ENCODE measurements at places on chromosomes 2 and 18.

- H3K27ac ChIP-seq: no peak overlapping the region
- no peak overlapping the region for H3K4me3 ChIP-seq
- peaks cover 8% of the 10 kb centered on the region for H3K36me3 ChIP-seq
- no peaks in the 10 kb centered on the region for H3K27me3 ChIP-seq
- H3K4me1 ChIP-seq: peaks cover 10% of the 10 kb centered on the region
These were observed 142.6 kb downstream of the MGAT5 start for GRCh38 chr2:134396493-134396892.

GRCh38 chr2:189876271-189876670, 92.0 kb downstream of the PMS1 start:
- DNase-seq: no peak
- no peak overlapping the region for H3K4me3 ChIP-seq
- no peaks in the 10 kb centered on the region for H3K27me3 ChIP-seq
- H3K27ac ChIP-seq: no peak overlapping the region
- H3K36me3 ChIP-seq: peaks cover 37% of the 10 kb centered on the region

GRCh38 chr18:28485210-28485801, 308.4 kb upstream of the CDH2 start:
- no peak for DNase-seq
- H3K27ac ChIP-seq: no peak overlapping the region
- H3K4me3 ChIP-seq: no peak overlapping the region
- no peaks in the 10 kb centered on the region for H3K36me3 ChIP-seq
- no peaks in the 10 kb centered on the region for H3K27me3 ChIP-seq

DNA sequence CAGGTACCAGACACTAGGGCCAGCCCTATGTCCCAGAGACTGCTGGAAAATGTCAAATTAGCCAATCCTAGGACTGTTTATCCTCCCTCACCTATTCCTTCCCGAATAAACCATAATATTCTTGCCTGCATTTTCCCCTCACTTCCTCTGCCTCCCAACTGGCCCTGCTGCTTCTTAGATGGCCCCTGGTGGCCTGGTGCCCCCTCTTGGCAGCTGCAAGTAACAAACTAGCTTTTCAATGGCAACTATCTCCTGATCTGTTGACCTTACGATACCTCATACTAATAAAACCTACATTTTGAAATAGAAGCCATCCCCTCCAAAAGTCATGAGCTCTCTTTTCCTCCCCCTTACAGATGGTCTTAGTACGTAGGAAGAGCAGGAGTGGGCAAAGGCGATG, 132.0 kb downstream of the ALPK2 start:
- H3K4me1 ChIP-seq: peaks cover 36% of the 10 kb centered on the region
- peaks cover 24% of the 10 kb centered on the region for H3K27me3 ChIP-seq
- no peak overlapping the region for H3K27ac ChIP-seq
- no peaks in the 10 kb centered on the region for H3K36me3 ChIP-seq
- H3K4me3 ChIP-seq: no peak overlapping the region
- no peak for DNase-seq

DNA sequence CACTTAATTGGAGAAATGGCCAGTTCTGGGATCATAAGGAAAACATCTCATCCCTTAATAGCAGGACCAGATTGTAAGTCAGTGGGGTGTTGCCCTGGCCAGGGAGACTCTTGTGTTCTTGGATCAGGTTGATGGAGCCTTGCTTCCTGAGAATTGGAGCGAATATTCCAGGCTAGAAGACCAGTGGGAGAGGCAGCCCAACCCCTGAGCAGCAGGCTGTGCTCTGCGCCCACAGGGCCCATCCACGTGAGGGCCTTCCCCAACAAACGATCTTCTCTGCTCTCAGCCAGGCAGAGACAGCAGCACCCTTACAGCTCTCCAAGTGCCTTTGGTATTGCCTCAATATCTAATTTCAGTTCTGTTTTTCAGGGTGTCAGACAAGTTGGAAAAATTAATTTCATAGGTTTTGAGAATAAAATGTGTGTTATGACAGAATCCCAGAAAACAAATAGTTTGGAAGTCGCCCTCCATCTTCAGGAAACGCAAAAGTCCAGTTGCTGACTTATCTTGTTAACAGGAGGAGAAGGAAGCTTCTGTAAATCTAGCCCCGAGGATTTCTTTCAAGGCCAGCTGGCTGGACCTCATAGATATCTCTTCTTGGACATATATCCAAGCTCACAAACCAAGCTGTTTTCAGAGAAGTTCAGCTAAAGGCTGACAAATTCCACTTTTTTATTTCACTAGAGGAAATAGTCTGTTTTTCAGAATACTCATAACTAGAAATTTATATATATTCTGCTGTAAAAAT, 105.5 kb downstream of the COPS8 start:
- H3K27ac ChIP-seq: no peak overlapping the region
- H3K27me3 ChIP-seq: peaks cover 2% of the 10 kb centered on the region
- DNase-seq: no peak
- no peak overlapping the region for H3K4me3 ChIP-seq

- no peak for DNase-seq
- no peak overlapping the region for H3K27ac ChIP-seq
- H3K4me3 ChIP-seq: no peak overlapping the region
These were observed 401.1 kb upstream of the LRATD1 start for GRCh38 chr2:14231391-14231898.

DNA sequence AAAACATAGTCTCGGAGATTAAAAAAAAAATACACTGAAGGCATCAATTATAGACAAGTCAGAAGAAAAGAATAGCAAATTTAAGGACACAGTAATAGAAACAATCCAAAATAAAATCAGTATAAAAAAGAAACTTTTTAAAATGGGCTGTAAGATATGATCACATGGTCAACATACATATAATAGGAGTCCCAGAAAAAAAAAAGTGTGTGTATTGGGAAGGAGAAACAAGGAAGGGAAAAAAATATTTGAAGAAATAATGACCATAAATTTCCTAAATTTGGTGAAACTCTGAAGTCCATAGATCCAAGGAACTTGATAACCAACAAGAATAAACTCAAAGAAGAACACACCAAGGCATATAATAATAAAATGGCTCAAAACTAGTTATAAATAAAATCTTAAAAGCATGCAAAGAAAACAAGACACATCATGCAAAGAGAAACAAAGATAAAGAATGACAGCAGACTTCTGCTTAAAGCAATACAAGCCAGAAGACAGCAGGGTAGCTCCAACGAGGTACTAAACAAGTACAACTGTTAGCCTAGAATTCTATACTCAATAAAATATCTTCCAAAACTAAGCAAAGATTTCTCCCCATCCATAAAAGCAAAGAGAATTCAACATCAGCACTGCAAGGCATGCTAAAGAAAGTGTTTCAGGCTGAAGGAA, 115.1 kb downstream of the NBAS start:
- H3K27me3 ChIP-seq: no peaks in the 10 kb centered on the region
- H3K4me3 ChIP-seq: no peak overlapping the region
- no peak for DNase-seq

- DNase-seq: no peak
- H3K36me3 ChIP-seq: no peaks in the 10 kb centered on the region
- no peak overlapping the region for H3K27ac ChIP-seq
- no peak overlapping the region for H3K4me3 ChIP-seq
These were observed 32.8 kb downstream of the FOSL2 start for GRCh38 chr2:28425464-28425835.

GRCh38 chr2:46991985-46992384, 76.4 kb upstream of the MCFD2 start:
- no peak overlapping the region for H3K4me3 ChIP-seq
- H3K27me3 ChIP-seq: no peaks in the 10 kb centered on the region
- peaks cover 20% of the 10 kb centered on the region for H3K36me3 ChIP-seq
- DNase-seq: no peak
- no peak overlapping the region for H3K27ac ChIP-seq

- no peak overlapping the region for H3K27ac ChIP-seq
- H3K36me3 ChIP-seq: no peaks in the 10 kb centered on the region
- no peaks in the 10 kb centered on the region for H3K27me3 ChIP-seq
- no peak for DNase-seq
These were observed 79.4 kb downstream of the TMEM182 start for GRCh38 chr2:102841107-102841840.

GRCh38 chr18:44627280-44627679, 53.4 kb upstream of the SETBP1 start:
- H3K27me3 ChIP-seq: peaks cover 5% of the 10 kb centered on the region
- H3K36me3 ChIP-seq: no peaks in the 10 kb centered on the region
- no peak overlapping the region for H3K27ac ChIP-seq
- H3K4me3 ChIP-seq: no peak overlapping the region
- no peak for DNase-seq

Measured in type B pancreatic cell (in vitro differentiated cells).